Glutamatergic neuron (in vitro differentiated cells): ENCODE measurements at places on chromosomes 6 and 20. TPM values are rescaled to one million over a fixed set of nuclear protein-coding genes. Genes with fewer than 3 reads are reported as not detected.

DNA sequence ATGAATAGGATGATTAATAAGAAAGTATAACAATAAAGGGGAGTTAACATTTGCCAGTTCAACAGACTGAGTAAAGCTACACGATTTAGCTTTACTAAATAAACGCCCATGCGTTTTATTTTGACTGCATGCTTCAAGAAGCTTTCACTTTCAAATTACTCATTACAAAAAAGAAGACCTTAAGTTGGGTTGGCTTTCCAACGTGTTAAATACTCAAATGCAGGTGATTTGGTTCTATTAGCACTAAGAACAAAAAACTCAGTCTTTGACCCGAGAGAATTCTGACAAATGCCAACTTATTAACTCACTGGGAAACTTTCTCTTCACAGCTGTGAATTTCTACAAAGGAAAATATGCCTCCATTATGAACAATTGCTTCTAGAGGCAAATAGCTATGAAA is 24.8 kb downstream of the RNF146 start:
- peaks cover 5% of the 10 kb centered on the region for H3K36me3 ChIP-seq
- H3K27ac ChIP-seq, result no peak overlapping the region
- H3K4me1 ChIP-seq, result peaks cover 4% of the 10 kb centered on the region
- no peaks in the 10 kb centered on the region for H3K27me3 ChIP-seq

DNA sequence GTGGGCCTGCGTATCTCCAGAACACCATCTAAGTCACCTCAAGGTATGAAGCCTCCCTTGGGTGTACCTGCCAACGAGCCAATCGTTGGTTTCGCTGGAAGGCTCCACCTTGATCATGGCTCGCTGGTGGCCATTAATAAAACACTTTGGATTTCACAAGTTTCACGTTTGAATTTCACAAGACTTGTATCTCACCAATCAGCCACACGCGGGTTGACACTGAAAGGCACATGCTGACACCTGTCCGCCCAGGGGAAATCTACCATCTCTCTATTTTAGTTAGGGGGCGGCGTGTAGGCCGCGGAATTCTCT is 586 bp upstream of the HMGA1 start:
- H3K27me3 ChIP-seq, result peaks cover 7% of the 10 kb centered on the region
- DNase-seq, result no peak
- no peaks in the 10 kb centered on the region for H3K36me3 ChIP-seq
- peak overlapping the region; percentile 78 for H3K4me3 ChIP-seq

DNA sequence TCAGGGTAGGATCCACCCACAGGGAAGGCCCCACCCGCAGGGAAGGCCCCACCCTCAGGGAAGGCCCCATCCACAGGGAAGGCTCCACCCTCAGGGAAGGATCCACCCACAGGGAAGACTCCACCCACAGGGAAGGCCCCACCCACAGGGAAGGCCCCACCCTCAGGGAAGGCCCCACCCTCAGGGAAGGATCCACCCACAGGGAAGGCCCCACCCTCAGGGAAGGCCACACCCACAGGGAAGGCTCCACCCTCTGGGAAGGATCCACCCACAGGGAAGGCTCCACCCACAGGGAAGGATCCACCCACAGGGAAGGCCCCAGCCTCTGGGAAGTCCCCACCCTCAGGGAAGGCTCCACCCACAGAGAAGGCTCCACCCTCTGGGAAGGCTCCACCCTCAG is 40.5 kb downstream of the KCNQ2 start:
- H3K36me3 ChIP-seq, result peaks cover 5% of the 10 kb centered on the region
- H3K4me1 ChIP-seq, result peaks cover 14% of the 10 kb centered on the region
- no peak overlapping the region for H3K4me3 ChIP-seq
- no peak for DNase-seq

GRCh38 chr6:111110036-111110435 is 22.7 kb downstream of the SLC16A10 start:
- no peaks in the 10 kb centered on the region for H3K36me3 ChIP-seq
- peaks cover 1% of the 10 kb centered on the region for H3K27me3 ChIP-seq
- peaks cover 7% of the 10 kb centered on the region for H3K4me1 ChIP-seq

DNA sequence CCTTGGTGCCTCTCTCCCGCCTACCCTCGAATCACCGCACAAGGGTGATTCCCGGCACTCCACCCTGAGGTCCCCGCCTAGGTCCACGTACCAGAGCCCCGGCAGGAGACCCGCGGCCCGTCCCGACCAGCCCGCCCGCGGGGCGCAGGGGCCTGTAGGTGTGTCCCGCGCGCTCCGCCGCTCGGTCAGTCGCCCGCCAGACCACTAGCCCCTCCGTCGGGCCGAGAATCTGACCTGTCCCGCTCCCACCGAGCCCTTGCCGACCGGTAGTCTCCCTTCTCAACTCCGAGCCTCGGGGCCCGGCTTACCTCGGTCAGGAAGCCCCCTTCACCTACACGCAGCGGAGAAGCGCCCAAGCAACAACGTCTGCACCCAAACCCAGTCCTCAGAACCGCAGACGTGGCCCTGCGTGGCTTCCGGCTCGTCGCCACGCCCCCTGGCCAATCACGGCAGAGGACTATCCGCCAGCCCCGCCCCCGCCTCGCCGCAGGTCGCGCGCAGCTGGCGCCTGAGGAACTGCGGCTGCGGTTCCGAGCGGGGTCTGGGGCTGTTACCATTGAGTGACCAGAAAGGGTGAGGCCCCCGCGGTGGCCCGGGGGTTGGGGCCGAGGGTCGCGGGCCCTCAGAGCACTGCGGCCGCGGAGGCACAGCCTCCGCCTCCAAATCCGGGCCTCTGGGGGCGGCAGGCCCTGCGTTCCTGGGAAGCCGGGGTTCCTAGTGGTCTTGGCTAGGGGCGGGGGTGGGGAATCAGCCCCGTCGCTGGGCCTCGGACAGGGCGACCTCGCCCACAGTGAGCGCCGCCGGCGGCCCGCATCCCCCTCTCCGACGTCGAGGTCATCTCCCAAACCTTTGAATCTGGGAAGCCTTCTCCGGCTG is at the start of the genes PGM3 and RWDD2A:
PGM3 (minus strand) TSS at position 395 of the 876 bp plus-strand sequence. CDS start 2,253 bp downstream, outside the sequence.
RWDD2A (plus strand) TSS at position 487 of the 876 bp plus-strand sequence. CDS start 1,095 bp downstream, outside the sequence.
- H3K4me1 ChIP-seq, result peaks cover 9% of the 10 kb centered on the region
- H3K4me3 ChIP-seq, result peak within 1 kb of the TSS; percentile 97
- H3K36me3 ChIP-seq, result no peaks in the 10 kb centered on the region
- peak; percentile 92 for DNase-seq
- peaks cover 4% of the 10 kb centered on the region for H3K27me3 ChIP-seq
- peak within 1 kb of the TSS; percentile 89 for H3K27ac ChIP-seq

DNA sequence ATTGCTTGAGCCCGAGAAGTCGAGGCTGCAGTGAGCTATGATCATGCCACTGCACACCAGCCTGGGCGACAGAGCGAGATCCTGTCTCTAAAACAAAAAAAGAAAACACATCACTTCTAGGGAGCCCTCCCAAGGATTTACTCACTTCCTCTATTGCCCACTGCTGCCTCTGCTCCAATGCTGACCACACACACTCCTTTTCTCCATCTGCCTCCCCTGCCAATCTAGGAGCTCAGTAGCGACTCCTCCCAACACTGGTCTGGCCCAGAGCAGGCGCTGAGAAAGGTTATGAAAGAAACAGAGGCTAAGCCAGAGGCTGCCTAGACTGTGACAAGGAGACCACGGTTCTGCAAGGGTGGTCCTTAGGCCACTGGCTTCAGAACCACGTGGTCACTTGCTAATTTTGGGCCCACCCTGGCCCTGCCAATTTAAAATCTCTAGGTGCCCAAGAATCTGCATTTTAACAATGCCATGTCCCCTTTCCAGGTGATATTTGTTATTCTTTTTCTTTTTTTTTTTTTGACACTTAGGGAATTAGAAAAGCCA is 1.3 kb upstream of the E2F1 start:
- no peak for DNase-seq
- no peaks in the 10 kb centered on the region for H3K36me3 ChIP-seq

DNA sequence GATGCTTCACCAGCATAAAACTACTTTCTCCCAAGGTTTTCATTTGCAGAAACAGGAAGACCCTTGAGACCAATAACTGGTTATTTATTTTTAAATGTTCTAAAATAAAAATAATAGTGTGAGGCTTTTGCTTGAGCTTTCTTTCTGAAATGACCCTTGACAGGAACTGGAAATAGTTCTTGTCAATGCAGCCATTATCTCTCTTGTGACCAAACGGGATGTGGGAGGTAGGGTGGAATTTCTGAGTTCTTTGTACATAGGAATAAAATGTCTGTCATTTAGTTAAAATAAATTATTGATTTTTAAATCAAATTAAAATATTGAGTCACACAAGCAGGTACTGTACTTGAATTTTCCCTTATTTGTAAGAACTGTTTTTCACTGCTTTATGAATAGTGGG is 110.2 kb upstream of the CCN2 start:
- no peaks in the 10 kb centered on the region for H3K36me3 ChIP-seq
- no peak overlapping the region for H3K4me3 ChIP-seq
- peaks cover 4% of the 10 kb centered on the region for H3K4me1 ChIP-seq
- no peak for DNase-seq

GRCh38 chr6:74075323-74075722 is 379.3 kb downstream of the CD109 start:
- no peak for DNase-seq
- peaks cover 2% of the 10 kb centered on the region for H3K27me3 ChIP-seq
- H3K4me3 ChIP-seq, result no peak overlapping the region
- H3K27ac ChIP-seq, result no peak overlapping the region
- H3K36me3 ChIP-seq, result no peaks in the 10 kb centered on the region

DNA sequence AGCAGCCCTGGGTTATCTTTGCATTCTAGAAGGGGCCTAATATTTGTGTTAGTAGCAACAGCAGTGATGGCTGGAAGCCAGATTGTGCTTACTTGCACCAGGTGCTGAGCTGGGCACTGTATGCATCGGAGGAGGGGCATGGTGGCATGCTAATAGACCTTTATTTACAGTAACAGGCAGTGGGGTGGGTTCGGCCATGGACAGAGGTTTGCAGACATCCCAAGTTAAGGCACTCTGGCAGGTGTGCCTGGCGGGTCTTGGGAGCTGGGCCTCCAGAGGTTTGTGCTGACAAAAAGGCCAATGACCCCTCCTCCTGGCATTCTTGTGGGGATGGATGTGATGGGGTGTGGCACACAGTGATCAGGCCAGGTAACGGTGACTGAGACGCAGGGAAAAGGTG is 39.0 kb upstream of the CD93 start:
- DNase-seq, result no peak
- H3K4me1 ChIP-seq, result peaks cover 15% of the 10 kb centered on the region
- no peak overlapping the region for H3K27ac ChIP-seq
- H3K36me3 ChIP-seq, result no peaks in the 10 kb centered on the region
- peaks cover 6% of the 10 kb centered on the region for H3K27me3 ChIP-seq

DNA sequence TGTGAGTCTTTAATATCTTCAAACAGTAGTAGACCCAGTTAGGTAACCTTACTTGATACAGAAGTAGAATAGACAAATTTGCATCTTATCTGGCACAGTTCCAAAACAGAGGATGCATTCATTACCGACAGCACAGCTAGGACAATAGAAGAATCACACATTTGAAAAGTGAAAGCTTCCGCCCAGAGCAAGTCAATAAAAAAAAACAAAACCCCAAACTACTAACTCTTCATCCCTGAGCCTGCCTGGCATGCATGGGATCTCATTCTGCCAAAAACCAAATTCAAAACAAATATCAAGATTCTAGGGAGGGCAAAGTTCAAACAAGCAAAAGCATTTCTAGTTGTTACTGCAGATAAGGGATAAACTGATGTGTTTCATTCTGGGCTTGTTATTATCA is 235.4 kb downstream of the BTBD9 start:
- DNase-seq, result no peak
- peak overlapping the region; percentile 30 for H3K27ac ChIP-seq
- no peak overlapping the region for H3K4me3 ChIP-seq
- H3K27me3 ChIP-seq, result no peaks in the 10 kb centered on the region
- no peaks in the 10 kb centered on the region for H3K36me3 ChIP-seq
- peaks cover 20% of the 10 kb centered on the region for H3K4me1 ChIP-seq

DNA sequence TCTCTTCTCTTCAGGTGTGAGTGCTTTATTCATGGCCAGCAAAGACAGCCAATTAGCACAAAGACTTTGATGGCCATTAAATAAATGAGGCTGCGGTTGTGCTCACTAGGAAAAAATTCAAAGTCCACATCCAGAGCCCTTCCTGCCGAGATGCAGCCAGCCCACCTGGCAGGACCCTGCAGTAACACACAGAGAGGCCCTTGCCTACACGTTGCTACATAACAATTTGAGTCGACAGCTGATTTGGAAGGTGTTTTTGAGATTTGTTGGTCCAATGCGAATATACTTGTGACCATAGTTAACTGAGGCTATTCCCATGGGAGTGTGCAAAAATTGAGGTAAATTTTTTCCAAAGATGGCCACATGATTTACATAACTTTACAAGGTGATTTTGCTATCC is 605.4 kb upstream of the HTR1E start:
- H3K27ac ChIP-seq, result no peak overlapping the region
- H3K4me1 ChIP-seq, result no peaks in the 10 kb centered on the region
- no peaks in the 10 kb centered on the region for H3K27me3 ChIP-seq
- no peaks in the 10 kb centered on the region for H3K36me3 ChIP-seq

DNA sequence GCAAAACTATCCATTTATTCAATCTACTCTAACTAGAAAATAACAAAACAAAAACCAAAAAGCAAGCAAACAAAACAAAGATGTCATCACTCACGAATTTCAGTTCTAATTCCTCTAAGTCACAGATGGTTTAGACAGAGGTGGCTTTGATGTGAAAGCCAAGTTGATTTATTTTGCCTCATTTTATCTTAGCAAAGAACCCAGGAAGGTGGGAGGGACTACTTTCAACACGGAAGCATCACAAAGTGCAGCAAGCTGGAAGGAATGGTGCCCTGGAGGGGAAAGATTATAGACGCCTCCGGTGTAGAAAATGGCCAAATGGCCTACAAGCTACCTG is 88.4 kb downstream of the LAMP5 start:
- H3K27ac ChIP-seq, result no peak overlapping the region
- no peaks in the 10 kb centered on the region for H3K36me3 ChIP-seq
- peaks cover 3% of the 10 kb centered on the region for H3K27me3 ChIP-seq
- no peak overlapping the region for H3K4me3 ChIP-seq

- no peak overlapping the region for H3K27ac ChIP-seq
- DNase-seq, result no peak
- no peaks in the 10 kb centered on the region for H3K36me3 ChIP-seq
- no peaks in the 10 kb centered on the region for H3K27me3 ChIP-seq
- H3K4me1 ChIP-seq, result peaks cover 3% of the 10 kb centered on the region
- H3K4me3 ChIP-seq, result no peak overlapping the region
These were observed 9.8 kb downstream of the LYRM4 start for GRCh38 chr6:5250911-5251310.

DNA sequence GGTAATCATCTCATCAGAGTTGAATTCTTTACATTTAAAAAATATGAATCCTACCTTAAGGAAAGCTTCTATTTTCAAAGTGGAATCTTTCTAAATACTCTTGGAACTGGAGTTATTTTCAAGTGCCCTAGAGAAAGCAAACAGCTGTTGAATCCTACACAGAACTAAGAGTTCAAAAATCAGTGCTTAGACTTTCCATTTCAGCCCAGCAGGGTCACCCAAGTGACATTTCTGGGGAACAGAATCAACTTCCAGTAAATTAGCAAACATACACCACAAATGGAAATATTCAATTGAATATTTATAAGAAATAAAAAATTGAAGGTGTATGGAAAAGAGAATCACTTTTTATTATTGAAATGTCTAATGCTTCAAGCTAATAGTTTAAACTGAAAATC is 427.7 kb upstream of the NOX3 start:
- no peaks in the 10 kb centered on the region for H3K4me1 ChIP-seq
- no peak overlapping the region for H3K4me3 ChIP-seq
- H3K27ac ChIP-seq, result no peak overlapping the region
- H3K27me3 ChIP-seq, result peaks cover 2% of the 10 kb centered on the region

Gene SLCO4A1
- 26.5 TPM for total RNA-seq

Gene PDYN
- total RNA-seq, result not detected

Gene KIAA1755
- total RNA-seq, result 1.6 TPM

Gene PRPF6
- total RNA-seq, result 60.9 TPM
